Thyroid gland (tissue), 4 donors: ENCODE measurements at places on chromosomes 13 and 19. TPM values are rescaled to one million over a fixed set of nuclear protein-coding genes. Genes with fewer than 3 reads are reported as not detected.
A peak's percentile ranks its signal among the peaks of the same experiment; 100 is the strongest.

DNA sequence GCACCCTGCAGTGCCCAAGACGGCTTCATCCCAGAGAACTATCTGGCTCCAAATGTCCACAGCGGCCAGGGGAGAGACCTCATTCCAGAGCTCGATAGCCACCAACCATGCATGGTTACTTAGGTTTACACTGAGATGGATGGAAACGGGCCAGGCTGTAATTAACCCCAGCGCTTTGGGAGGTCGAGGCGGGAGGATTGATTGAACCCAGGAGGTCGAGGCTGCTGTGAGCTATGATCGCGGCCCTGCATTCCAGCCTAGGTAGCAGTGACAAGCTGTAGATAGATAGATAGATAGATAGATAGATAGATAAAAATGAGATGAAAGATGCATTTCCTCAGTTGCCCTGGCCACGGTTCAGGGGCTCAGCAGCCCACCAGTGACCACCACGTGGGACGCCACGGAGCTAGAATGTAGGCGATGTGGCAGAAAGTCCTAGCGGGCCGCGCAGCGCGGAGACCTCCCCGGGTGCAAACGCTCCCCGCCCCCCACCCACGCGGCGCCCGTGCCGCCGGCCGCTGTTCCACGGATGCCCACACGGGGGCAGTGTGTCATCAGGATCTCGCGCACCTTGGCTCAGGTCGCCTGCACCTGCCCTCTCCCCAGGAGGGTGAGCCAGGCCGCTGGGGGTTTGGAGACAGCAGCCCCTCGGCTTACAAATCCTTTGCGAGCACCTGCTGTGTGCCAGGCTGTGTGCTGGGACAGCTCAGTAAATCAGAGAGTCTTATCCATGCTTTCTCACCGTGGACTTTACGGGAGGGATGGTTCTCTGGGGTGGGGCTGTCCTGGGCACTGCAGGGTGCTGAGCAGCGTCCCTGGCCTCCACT lies 13.5 kb upstream of the TLE5 start:
- peak; percentile 66 for DNase-seq
- H3K4me3 ChIP-seq: no peak overlapping the region
- peak overlapping the region; percentile 47 for H3K27ac ChIP-seq
- no peaks in the 10 kb centered on the region for H3K27me3 ChIP-seq
- peaks cover 11% of the 10 kb centered on the region for H3K4me1 ChIP-seq

DNA sequence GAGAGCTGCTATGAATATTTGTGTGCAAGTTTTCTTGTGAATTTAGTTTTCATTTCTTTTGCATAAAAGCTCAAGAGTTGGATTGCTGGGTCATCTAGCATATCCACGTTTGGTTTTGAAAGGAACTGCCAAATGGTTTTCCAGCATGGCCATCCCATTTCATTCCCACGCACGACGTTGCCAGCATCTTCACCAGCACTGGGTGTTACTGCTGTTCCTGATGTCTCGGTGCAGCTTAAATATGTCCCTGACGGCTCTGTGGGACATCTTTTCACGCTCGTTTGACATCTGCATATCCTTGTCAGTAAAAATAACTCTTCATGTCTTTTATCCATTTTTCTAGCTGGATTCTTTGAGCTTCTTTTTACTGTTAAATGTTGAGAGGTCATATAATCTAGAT lies 123.7 kb downstream of the ATP11A start:
- H3K36me3 ChIP-seq: peaks cover under 1% of the 10 kb centered on the region
- peaks cover 15% of the 10 kb centered on the region for H3K4me1 ChIP-seq
- no peak for DNase-seq
- H3K27ac ChIP-seq: no peak overlapping the region
- no peak overlapping the region for H3K4me3 ChIP-seq

- no peak overlapping the region for H3K4me3 ChIP-seq
- H3K4me1 ChIP-seq: peaks cover 5% of the 10 kb centered on the region
- no peak for DNase-seq
- H3K27ac ChIP-seq: no peak overlapping the region
- H3K27me3 ChIP-seq: no peaks in the 10 kb centered on the region
Measured at GRCh38 chr19:55621673-55622231, 2.6 kb downstream of the ZNF784 start.

- H3K27me3 ChIP-seq: no peaks in the 10 kb centered on the region
- peak; percentile 22 for DNase-seq
- H3K4me1 ChIP-seq: peaks cover 11% of the 10 kb centered on the region
- no peak overlapping the region for H3K27ac ChIP-seq
- H3K36me3 ChIP-seq: peaks cover 8% of the 10 kb centered on the region
Measured at GRCh38 chr19:17420475-17420924, 653 bp downstream of the MVB12A start.

Gene ZNF460
- 91.0 TPM for total RNA-seq

Gene FGF21
- not detected for total RNA-seq

Gene CCL25
- not detected for total RNA-seq

Gene LIN7B
- 14.8 TPM for total RNA-seq

GRCh38 chr19:46353730-46354528 lies 7.0 kb downstream of the PPP5C start:
- peaks cover 17% of the 10 kb centered on the region for H3K36me3 ChIP-seq
- H3K4me3 ChIP-seq: no peak overlapping the region
- H3K4me1 ChIP-seq: peaks cover 38% of the 10 kb centered on the region
- H3K27me3 ChIP-seq: no peaks in the 10 kb centered on the region

DNA sequence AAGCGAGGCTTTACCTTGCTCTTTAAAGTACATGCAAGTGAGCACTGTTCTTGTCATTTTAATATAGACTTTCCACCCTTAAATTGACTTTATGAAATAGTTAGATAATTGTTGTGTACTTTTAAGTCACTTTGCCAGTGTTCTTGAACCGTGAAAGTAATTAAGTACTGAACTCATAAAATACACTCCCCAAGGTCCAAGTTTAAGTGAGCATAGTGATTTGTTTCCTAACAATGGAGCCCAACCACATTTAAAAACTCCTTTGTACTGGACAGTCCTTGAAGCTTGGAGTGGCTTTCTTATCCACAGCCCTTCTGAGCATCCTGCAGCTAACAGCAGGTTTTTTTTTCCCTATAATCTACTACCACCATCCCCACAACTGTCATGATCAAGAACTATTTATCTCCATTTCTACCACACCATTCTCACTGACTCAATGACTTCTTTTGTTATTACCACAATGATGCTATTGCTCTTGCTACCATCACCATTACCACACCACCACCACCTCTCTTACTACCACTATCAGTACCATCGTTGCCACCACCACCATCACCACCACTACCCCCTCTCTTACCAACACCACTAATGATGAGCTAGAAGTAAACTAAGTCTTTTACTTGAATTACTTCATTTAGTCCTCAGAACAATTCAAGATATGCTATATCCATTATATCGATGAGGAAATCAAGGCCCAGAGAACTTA lies 452.6 kb downstream of the DIAPH3 start:
- H3K4me1 ChIP-seq: no peaks in the 10 kb centered on the region
- no peak overlapping the region for H3K4me3 ChIP-seq
- H3K27me3 ChIP-seq: no peaks in the 10 kb centered on the region
- no peak overlapping the region for H3K27ac ChIP-seq
- H3K36me3 ChIP-seq: no peaks in the 10 kb centered on the region

Gene ZNF556
- total RNA-seq: not detected

GRCh38 chr13:33004511-33004910 lies 11.7 kb upstream of the KL start:
- H3K27me3 ChIP-seq: no peaks in the 10 kb centered on the region
- no peak overlapping the region for H3K4me3 ChIP-seq
- H3K27ac ChIP-seq: peak overlapping the region; percentile 47
- H3K36me3 ChIP-seq: no peaks in the 10 kb centered on the region
- peak; percentile 6 for DNase-seq

DNA sequence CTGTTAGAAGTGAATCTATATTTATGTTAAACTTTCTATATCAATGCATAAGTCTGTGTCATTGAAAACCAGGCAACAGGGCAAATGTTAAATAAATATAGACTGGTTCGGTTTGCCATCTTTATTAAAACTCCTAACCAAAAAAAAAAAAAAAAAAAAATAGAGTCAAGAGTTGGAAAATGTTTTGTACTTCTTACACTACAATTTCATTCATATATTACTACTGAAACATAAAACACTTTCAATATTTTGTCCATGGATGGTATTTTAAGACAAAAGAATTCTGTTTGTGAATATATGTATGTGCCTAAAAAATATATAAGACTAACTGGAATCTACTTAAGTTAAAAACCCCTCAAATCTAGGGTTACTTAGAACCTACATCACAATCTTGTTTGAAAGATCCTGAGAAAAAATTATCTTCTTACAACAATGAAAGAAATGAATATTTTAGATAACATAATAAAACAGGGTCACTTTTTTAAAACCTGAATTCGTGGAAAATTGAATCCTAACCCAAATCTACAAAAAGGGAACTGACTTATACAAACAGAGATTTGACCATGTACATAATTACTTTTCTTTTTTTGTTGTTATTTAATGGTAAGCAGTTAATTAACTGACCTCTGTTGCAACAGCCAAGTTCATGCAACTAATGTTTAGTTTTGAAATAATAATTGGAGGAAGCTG lies 5.1 kb downstream of the DACH1 start:
- H3K4me1 ChIP-seq: peaks cover 17% of the 10 kb centered on the region
- no peak for DNase-seq
- H3K27me3 ChIP-seq: peaks cover 4% of the 10 kb centered on the region
- no peak overlapping the region for H3K27ac ChIP-seq
- H3K4me3 ChIP-seq: no peak overlapping the region

GRCh38 chr19:12983542-12984142 lies 11.6 kb upstream of the NFIX start:
- no peaks in the 10 kb centered on the region for H3K36me3 ChIP-seq
- H3K4me1 ChIP-seq: peaks cover 4% of the 10 kb centered on the region
- H3K4me3 ChIP-seq: no peak overlapping the region
- DNase-seq: peak; percentile 73

Gene FXYD7
- not detected for total RNA-seq

Gene ZNF578
- total RNA-seq: 6.9 TPM

GRCh38 chr13:66665991-66666390 lies 564.1 kb downstream of the PCDH9 start:
- DNase-seq: peak; percentile 74
- H3K4me1 ChIP-seq: no peaks in the 10 kb centered on the region
- no peaks in the 10 kb centered on the region for H3K27me3 ChIP-seq
- no peaks in the 10 kb centered on the region for H3K36me3 ChIP-seq
